ENCODE measurements at places on chromosomes 1 and 21.

DNA sequence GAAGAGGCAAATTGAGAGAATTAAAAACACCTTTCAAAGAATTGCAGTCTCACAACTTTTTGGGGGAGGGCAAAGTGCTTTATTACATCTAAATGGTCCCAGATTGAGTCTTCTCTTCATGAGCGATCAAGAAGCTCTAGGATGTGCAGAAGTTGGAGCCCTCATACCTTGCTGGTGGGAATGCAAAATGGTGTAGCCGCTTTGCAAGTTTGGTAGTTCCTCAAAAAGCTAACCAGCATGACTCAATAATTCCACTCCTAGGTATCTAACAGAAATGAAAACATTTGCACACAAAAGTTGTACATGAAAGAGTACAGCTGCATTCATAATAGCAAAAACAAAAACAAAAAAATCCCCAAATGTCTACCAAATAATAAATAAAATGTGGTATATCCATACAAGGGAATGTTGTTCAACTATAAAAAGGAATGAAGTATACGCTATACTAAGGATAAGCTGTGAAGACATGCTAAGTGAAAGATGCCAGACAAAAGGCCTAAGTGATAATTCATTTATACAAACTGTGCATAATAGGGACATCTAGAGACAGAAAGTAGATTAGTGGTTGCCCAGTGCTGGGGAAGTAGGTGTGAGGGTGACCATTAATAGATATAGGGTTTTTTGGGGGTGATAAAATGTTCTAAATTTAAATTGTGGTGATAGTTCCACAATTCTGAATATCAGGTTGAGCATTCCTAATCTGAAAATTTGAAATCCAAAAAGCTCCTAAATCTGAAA lies 55.2 kb downstream of the SELENOF start:
- DNase-seq: no peak

GRCh38 chr1:42006836-42007235 lies 88.1 kb upstream of the HIVEP3 start:
- DNase-seq: no peak

DNA sequence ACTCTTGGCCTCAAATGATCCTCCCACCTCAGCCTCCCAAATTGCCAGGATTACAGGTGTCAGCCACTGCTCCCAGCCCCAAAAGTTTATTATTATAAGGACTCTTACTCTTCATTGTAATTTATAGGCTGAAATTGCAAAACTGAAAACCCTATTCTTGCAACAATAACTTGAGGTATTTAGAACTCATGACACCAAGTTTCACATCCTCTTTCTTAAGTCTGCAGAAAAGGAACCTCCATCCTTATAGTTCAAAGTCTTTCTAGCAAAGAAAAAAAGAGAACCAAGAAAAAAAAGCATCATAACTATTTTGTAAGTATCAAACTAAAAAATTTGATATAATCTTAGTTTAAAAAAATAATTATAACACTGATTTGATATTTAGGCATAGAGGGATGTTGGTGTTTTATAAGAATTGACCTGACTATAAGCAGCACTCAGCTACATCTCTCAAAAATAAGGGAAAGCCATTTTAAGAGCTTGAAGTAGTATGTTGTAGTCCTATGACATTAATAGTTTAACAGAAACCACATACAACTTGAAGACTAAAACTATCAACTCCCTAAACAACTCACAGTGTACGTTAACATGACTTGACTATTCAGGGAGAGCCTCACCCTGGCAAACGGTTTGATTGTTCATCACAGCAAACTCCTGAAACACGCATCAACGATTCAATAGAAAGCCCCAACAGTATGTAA lies 122.4 kb downstream of the AKT3 start:
- no peak for DNase-seq

DNA sequence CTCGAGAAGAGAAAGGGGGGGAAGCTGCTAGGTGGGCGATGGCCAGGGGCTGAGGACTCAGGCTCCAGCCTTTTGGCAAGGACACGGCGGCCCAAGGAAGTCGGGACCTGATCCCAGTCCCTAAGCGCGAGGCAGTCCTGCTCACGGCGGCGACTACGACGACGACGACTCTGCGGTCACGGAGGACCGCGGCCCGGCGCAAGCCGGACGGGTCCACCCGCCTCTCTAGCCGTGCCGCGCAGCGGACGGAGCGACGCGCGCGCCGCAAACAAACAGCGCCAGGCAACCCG lies 401 bp downstream of the WNT9A start:
- DNase-seq: no peak

GRCh38 chr1:155085504-155086127 lies 7.0 kb downstream of the EFNA3 start:
- DNase-seq: peak; percentile 88

GRCh38 chr1:19073311-19074186 lies 117.1 kb upstream of the IFFO2 start:
- no peak for DNase-seq

GRCh38 chr1:169240449-169241232 lies 127.0 kb downstream of the NME7 start:
- no peak for DNase-seq

- DNase-seq: no peak
These were observed at the start of gene NKAIN1 for GRCh38 chr1:31239653-31240241. TSS of gene NKAIN1 (minus strand) at chr1:31239887. CDS start at chr1:31239547, 340 bp downstream.

Measured in stomach (tissue), 19 donors.